Kidney capillary endothelial cell (primary cell): ENCODE measurements at places on chromosomes 6 and 20.

GRCh38 chr6:167570460-167571400, 245.8 kb downstream of the TTLL2 start:
- no peak for DNase-seq

DNA sequence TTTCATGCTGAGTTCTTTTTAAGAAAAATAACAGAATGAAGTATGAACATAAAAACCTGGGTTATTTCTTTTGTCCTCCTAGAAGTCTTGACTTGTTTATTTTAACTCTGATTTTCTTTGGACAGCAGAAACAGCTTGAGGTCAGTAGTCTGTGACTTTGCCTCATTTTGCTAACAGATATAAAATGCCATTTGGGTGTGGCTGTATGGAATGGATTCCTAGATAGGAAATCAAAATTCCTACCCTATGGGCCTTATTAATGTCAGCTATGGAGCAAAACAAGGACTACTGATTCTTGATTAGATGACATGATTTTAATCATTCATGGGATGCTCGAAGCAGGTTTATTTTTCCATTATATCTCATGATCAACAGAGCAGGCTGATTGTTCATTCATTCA, 46.8 kb upstream of the TENT5A start:
- no peak for DNase-seq

GRCh38 chr6:135117413-135117968, 62.9 kb upstream of the HBS1L start:
- DNase-seq, result no peak

DNA sequence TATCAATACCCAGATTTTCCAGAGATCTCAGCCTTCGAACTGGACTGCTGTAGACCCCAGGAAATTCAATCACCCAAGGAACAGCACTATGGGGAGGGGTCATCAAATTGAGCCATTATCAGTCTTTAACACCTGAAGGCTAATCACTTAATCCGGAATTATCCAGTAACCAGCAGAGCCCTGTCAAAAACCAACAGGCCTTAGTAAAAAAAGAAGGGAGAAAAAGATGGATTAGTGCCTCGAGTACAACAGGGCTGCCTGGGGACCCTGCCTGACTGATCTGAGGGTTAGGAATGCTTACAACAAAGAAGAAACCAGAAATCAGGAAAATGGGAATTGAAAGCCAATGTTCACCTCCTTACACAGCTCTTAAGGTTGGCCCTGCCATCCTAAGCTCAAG, 7.6 kb downstream of the RRAGD start:
- DNase-seq, result no peak

DNA sequence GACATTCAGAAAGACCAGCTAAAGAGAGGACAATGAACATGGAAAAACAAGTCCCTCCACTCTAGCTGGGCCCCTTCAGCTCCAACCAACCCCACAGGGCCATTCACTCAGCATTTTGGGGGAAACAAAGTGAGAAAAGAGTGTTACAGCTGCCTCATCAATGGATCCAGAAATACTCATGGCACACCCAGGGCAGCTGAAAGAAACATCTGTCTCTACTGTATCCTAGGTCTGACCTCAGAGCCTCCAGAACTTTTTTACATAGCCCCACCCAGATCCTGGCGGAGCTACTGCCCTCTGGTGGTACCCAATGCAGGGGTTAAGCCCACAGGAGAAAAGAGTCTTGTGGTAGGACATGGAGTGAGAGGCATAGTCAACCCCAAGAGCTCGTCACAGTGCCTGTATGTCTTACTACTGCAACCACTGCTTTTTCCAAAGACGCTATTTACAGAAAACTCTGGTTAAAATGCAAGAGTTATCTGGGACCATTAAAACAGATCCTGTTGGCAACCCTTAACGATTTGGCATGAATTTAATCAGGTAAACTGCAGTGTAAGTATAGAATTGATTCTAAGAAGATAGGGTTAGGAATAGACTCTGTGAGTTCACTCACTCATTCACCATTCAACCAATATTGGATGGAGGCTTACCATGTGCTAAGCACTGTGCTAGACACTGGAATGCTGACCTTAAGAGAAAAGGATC, 37.4 kb upstream of the FAM83C start:
- DNase-seq, result no peak

- no peak for DNase-seq
These were observed 163.1 kb downstream of the LY86 start for GRCh38 chr6:6751619-6752023.

GRCh38 chr6:133512410-133513016, 271.4 kb downstream of the EYA4 start:
- DNase-seq, result peak; percentile 29

DNA sequence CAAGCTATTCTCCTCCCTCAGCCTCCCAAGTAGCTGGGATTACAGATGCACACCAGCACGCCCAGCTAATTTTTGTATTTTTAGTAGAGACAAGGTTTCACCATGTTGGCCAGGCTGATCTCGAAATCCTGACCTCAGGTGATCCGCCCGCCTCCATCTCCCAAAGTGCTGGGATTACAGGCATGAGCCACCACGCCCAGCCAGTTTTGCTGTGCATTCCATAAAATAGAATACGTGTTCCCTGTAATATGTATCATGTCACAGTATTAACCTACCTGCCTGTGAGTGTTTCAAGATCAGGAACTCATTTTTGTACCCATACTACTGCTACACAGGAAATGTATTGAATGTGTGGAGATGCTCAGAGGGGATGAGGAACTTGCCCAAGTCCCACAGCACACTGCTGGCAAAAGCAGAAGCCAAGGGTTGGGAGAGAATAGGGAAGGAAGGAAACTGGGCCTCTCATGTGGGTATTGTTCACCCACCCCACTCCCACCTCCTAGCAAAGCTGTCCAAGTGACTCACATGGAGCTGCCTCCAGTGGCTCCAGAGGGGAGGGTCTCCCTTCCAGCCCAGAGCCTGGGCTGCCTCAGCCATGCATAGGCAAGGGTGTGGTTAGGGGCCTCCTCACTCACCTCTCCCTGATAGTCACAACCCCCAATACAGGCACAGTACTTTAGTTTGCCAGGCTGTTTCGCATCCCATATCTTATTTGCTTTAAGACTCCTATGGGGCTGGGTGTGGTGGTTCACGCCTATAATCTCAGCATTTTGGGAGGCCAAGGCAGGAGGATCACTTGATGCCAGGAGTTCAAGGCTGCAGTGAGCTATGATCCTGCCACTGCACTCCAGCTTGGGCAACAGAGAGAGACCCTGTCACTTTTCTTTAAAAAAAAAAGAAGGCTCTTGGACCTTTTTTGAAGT, 9.4 kb downstream of the HM13 start:
- peak; percentile 42 for DNase-seq

- DNase-seq, result no peak
These were observed 3.7 kb upstream of the BEND3 start for GRCh38 chr6:107118976-107119375.

- peak; percentile 48 for DNase-seq
These were observed 9.1 kb downstream of the VTA1 start for GRCh38 chr6:142155895-142156757.
